ENCODE measurements at places on chromosomes 2 and 18. TPM values are rescaled to one million over a fixed set of nuclear protein-coding genes. Genes with fewer than 3 reads are reported as not detected.

REG3G gene
- not detected for total RNA-seq

PROC gene
- 256 TPM for total RNA-seq

- no peaks in the 10 kb centered on the region for H3K27me3 ChIP-seq
- no peak overlapping the region for H3K4me3 ChIP-seq
- H3K4me1 ChIP-seq: no peaks in the 10 kb centered on the region
- DNase-seq: no peak
Measured at GRCh38 chr2:181306785-181307184, 150.4 kb upstream of the ITGA4 start.

GRCh38 chr2:188628989-188629752, 337.5 kb downstream of the GULP1 start:
- H3K27me3 ChIP-seq: no peaks in the 10 kb centered on the region
- DNase-seq: no peak
- H3K36me3 ChIP-seq: no peaks in the 10 kb centered on the region
- H3K4me1 ChIP-seq: no peaks in the 10 kb centered on the region

DNA sequence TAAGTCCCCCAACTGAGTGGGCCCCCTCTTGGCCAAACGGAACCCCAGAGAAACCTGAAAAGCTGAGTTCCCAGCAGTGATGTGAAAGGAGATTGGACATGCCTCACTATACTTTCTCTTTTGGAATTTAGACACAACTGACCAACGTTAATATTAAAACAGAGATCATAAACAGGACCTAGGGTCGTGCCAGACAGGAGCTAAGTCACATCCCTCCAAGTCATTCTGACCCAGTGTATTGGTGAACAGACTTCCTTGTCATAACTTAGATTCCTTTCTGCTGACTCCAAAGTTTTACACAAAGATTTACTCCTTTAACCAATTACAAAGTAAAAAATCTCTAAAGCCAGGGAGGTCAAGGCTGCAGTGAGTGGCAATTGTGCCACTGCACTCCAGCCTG, 46.9 kb downstream of the UXS1 start:
- H3K4me1 ChIP-seq: no peaks in the 10 kb centered on the region
- H3K36me3 ChIP-seq: no peaks in the 10 kb centered on the region
- H3K27ac ChIP-seq: no peak overlapping the region
- no peak for DNase-seq

DNA sequence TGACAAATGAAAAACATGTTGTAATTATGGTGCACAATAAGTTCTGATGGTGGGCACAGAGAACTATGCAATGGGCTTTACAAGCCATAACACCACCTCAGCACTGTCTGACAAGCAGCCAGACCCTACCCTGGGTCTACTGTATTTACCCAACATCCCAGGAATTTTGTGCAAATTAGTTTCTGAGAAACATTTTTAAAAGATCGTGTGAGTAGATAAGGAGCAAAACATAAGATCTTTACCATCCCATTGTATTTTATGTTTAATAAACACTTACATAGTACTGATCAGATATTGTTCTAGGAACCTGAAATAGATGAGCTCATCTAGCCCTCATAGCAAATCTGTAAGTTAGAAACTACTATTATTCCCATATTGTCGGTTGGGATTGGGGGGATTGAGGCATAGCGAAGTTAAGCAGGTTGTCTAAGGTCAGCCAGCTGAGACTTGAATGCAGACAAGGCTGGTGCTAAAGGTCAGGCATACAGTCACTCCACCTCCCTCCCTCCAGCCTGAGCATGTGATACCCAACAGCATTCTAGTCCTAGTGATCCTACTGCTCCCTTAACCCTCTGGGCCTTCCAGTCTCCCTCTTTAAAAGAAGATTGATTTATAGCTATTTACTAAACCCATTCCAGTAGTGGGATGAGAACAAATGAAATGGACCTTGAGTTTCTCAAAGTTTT, 67.4 kb upstream of the STAM2 start:
- no peak overlapping the region for H3K27ac ChIP-seq
- H3K4me3 ChIP-seq: no peak overlapping the region
- no peak for DNase-seq
- H3K4me1 ChIP-seq: no peaks in the 10 kb centered on the region
- H3K27me3 ChIP-seq: no peaks in the 10 kb centered on the region

- no peak overlapping the region for H3K4me3 ChIP-seq
- no peak for DNase-seq
- H3K36me3 ChIP-seq: no peaks in the 10 kb centered on the region
- H3K27me3 ChIP-seq: no peaks in the 10 kb centered on the region
- no peaks in the 10 kb centered on the region for H3K4me1 ChIP-seq
Measured at GRCh38 chr2:102336502-102336945, 19.1 kb upstream of the IL18R1 start.

DNA sequence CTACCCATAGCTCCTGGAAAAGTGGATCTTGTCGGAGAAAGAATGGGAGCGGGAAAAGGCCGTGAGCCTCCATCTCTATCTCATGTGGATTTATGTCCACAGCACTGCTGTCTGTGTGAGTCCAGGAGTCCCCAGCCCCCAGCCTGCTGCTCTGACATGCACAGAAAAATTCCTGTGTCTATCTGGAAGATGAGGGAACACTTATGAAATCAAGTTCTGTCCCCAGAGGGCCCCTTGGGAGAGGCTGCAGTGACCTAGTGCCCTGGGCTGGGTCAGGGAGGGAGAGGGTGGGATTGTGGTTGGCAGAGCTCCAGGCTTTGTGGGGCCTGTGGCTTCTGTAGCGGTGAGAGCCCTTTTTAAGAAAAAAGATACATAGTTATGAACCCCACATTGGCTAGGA, 37.6 kb downstream of the HJURP start:
- DNase-seq: no peak
- H3K27me3 ChIP-seq: no peaks in the 10 kb centered on the region
- H3K4me1 ChIP-seq: peaks cover 15% of the 10 kb centered on the region
- no peaks in the 10 kb centered on the region for H3K36me3 ChIP-seq
- no peak overlapping the region for H3K4me3 ChIP-seq
- H3K27ac ChIP-seq: no peak overlapping the region

GRCh38 chr2:88606371-88607030, 20.8 kb downstream of the EIF2AK3 start:
- no peak for DNase-seq
- no peaks in the 10 kb centered on the region for H3K36me3 ChIP-seq
- no peaks in the 10 kb centered on the region for H3K4me1 ChIP-seq
- no peak overlapping the region for H3K27ac ChIP-seq
- no peaks in the 10 kb centered on the region for H3K27me3 ChIP-seq

- no peak overlapping the region for H3K27ac ChIP-seq
- no peak for DNase-seq
- H3K4me1 ChIP-seq: no peaks in the 10 kb centered on the region
- H3K4me3 ChIP-seq: no peak overlapping the region
- no peaks in the 10 kb centered on the region for H3K27me3 ChIP-seq
Measured at GRCh38 chr2:67717692-67718091, 320.6 kb downstream of the ETAA1 start.

DNA sequence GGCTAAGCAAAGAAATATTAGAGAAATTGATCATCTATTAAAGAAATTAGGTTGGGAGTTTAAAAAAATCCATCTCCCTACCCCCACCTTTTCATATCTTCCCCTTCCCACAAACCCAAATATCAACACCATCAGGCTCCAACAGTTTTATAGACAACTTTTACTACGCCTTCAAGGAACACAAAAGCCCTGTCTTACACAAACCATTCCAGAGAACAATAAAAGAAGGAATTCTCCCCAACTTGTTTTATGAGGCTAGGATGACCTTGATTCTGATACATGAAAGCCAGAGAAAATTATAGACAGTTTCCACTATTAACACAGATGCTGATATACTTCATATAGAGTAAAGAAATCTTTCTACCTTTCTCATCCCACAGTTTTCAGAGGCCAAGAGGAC, 211.6 kb downstream of the OSR1 start:
- no peaks in the 10 kb centered on the region for H3K4me1 ChIP-seq
- no peak overlapping the region for H3K27ac ChIP-seq
- no peak overlapping the region for H3K4me3 ChIP-seq
- no peaks in the 10 kb centered on the region for H3K27me3 ChIP-seq

DNA sequence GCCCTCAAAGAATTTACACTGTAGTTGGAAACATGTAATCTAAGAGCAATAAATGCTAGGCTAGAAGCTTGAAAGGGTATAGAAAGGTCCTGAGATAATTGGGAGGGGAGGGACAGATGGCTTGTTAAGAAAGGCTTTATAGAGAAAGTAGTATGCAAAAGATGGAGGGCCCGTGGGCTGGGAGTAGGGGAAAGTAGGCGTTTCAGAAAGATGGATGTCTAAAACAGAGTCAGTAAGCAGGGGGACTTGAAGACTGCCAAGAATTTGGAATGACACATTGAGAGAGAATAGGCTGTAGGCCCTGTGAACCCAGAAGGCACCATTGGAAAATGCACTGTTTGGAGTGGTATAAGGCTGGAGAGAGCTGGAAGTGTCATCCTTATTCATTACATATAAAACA, 822 bp downstream of the PSMG2 start:
- DNase-seq: no peak
- peak overlapping the region; percentile 94 for H3K4me3 ChIP-seq
- peaks cover 16% of the 10 kb centered on the region for H3K36me3 ChIP-seq
- no peaks in the 10 kb centered on the region for H3K27me3 ChIP-seq

Data from right lobe of liver (tissue), 6 donors.